NCI-H345 (cell line): ENCODE measurements at places on chromosomes 7 and 10.

GRCh38 chr10:93404048-93404354 is 78.1 kb downstream of the MYOF start:
- no peak for DNase-seq

DNA sequence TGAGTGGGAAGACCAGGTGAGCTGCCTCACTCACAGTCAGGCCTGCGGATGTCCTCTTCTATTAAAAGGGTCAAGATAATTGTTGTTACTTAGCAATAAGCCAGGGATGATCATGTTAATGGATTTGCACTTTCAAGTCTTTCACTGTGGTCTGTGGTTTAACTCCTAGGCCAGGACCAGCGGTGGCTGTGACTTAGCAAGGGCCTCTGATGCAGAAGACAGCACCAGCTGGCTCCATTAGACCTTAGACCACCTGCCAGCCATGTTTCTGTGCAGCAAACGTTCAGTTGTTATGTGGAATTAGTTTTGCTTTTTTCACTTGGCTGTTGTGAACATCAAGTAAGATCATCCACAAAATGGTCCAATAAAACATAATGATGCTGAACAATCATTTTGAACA is 537.3 kb downstream of the TNS3 start:
- no peak for DNase-seq

DNA sequence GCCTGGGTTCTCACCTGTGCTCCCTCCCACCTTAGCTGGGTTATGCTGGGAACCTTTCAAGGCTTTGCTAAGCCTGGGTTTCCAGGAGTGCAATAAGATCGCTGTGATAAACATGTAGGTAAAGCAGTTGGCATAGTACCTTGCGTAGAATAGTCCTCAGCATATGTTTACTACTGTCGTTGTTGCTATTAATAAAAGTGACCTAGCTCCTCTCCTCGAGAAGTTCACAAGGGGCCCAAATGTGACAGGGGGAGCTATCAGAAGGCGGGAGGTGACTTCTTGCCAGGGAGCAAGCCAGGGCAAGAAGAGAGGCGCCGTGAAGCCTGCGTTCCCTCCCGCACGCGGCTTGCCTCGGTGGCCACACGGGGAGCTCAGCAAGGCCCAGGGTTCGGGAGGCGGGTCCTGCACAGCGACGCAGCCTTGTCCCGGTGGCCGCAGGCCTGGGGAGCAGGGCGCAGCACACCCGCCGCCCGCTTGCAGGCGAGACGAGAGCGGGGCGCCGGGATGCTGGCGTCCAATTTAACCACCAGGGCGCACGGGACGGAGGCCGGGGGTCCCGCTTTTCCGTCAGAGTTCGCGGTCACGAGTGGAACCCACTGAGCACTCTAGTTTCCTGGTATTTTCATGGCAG is 106.2 kb downstream of the SNX10 start:
- no peak for DNase-seq

DNA sequence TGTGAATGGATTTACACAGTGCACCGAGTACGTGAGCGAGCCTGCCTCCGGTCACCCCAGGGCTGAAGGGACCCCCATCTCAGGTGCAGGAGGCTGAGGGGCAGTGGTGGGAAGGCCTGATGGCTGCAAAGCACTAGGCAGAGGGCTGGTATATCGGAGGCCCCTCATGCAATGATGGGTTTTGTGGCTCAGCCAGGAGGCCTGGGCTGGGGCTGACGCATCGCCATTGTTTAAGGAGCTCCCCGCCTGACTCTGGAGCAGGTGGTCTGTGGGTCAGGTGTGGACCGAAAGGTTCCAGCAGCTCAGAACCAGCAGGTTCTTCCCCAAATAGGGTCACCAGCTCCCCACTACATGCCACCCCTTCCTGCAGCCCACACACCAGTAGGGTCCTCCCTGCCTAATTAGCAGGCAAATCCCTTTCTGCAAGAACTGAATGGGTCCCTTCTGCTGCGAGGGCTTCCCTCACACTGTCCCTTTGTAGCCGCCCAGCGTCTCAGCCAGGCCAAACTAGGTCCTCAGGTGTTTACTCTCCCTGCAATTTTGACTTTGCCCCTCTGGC is 33.0 kb downstream of the OAT start:
- no peak for DNase-seq

DNA sequence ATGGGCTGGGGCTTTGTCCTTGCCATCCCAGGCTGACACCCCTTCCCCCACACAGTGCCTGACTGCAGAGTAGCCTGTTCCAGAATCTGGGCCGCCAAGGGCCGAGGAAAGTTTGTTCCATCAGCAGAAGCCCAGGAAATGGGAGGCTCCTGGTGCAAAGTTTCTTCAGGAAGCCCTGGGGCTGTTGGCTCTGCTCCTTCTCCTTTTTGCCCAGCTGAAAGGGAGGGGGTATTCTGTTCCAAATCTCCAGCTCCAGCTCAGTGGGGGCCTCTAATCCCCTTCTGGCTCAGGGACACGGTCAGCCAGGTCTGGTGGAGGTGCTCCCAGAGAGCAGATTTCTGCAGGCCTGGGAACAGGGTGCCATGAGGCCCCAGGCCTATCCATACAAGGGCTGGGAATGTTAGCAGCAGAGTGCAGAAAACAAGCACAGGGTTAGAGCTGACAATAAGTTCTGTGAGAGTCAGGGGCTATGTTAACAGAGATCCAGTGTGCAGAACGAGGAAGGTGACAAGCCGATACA is 399.5 kb downstream of the RPS24 start:
- DNase-seq = no peak
